GM04504 (cell line): ENCODE measurements at places on chromosomes 3 and 15.

DNA sequence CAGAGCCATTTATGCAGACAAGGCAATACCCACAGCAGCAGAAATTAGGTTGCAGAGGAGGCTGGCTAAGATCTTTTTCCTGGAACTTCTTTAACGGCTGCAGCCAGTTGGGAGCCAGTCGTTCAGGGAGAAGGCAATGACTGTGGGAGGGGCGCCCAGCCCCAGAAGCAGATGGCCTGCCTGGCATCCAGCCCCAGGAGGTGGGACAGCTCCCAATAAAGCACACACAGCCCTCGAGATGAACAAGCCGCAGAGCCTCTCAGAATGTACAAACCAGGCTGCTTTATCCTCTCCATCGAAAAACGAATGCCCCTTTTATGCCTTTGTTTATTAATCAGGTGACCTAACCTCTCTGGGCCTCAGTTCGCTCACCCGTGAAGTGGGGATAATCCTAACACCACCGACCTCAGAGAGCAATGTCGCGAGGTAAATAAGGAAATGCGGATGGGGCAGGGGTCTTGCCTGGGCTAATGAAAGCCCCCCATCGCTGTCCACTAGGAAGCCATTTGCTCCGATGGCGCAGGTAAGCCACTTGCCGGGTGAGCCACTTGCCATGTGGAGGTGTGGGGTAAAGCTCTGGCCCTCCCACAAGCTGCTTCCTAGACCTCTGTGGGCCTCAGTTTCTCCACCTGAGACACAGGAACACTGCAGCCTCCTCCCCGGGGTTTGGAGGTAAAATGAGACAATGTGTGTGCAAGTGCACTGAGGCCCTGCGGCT lies 35.8 kb downstream of the MGLL start:
- peak; percentile 68 for DNase-seq

- peak; percentile 52 for DNase-seq
Measured at GRCh38 chr15:88568589-88568988, 22.1 kb upstream of the DET1 start.

- no peak for DNase-seq
Measured at GRCh38 chr15:33730815-33731214, 237.5 kb upstream of the CHRM5 start.

DNA sequence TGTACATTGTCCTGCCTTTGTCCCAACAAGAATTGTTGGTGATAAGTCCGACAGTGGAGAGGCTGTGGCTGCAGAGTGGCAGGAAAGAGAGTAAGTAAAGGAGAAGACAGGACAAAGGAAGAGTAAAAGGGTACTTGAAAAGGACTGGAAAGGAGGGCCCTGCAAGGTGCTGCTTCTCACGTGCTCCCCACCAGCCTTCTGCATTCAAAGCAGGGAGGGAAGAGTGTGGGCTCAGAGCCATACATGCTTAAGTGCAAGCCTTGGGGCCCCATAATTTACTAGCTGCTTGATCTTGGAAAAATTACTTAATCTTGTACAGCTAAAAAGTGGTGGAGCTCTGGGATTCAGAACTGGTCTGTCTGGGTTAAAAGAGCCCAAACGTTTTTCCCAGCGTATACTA lies 29.9 kb downstream of the MME start:
- DNase-seq: no peak

DNA sequence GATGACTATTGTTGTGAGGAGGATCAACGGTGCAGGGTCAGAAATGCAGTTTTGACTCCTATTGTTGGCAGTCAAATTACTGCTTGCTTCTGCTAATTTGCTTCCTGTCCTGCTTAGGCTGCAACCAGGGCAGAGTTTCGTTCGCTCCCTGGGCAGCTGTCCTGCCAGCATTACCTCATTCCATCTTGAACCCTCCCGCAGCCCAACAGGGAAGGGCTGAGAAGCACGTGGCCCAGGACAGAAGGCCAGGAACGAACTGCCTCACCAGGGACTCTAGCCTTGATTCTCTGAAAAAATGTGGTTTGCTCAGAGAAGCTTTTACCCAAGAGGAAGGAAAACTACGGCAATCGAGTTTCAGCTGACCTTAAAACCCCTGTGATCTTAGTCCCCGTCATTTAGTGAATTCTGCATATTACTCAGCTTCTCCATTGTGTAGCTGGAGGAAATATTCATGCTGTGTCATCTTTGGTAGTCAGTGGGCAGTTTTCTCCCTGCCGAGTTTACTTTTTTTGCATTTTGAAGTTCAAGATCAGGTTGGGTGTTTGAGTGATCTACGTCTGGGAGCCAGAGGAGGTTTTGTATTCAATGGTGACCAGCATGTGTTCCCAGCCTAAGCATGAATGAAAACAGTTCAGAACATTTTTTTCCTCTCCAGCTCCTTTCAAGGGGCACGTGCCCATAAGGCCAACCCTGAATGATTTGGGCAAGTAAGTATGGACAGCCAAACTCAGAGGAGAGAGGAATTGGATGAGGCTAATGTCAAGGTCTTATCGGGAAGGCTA lies 23.0 kb downstream of the TLNRD1 start:
- peak; percentile 63 for DNase-seq

DNA sequence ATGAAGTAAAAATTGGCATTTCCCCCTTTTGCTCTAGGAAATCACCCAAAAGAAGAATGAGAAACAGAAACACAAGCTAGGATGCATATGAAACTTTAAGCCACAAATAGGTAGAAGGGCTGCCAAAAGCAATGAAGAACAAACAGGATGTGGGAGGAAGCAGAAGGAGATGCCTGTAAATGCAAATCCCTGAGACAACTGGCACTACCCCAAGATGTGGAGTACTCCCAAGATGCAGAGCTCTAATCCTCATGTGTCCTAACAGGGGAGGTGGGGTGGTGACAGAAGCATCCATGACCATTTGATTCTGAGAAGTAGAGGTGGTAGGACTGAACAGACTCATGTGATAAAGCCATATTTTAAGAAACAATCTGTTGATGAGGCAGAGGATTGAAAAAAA lies 31.9 kb upstream of the ZNF280D start:
- peak; percentile 74 for DNase-seq

DNA sequence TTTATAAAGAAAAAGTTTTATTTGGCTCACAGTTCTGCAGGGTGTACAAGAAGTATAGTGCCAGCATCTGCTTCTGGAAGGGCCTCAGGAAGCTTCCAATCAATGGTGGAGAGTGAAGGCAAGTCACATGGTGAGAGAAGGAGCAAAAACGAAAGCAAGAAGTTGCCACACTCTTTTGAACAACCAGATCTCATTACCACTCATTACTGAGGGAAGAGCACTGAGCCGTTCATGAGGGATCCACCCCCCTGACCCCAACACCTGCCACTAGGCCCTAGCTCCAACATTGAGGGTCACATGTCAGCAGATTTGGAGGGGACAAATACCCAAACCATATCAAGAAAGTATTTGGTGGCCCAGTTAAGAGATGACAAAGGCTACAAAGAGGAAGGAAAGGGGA lies 239.3 kb upstream of the UBE2E1 start:
- no peak for DNase-seq

DNA sequence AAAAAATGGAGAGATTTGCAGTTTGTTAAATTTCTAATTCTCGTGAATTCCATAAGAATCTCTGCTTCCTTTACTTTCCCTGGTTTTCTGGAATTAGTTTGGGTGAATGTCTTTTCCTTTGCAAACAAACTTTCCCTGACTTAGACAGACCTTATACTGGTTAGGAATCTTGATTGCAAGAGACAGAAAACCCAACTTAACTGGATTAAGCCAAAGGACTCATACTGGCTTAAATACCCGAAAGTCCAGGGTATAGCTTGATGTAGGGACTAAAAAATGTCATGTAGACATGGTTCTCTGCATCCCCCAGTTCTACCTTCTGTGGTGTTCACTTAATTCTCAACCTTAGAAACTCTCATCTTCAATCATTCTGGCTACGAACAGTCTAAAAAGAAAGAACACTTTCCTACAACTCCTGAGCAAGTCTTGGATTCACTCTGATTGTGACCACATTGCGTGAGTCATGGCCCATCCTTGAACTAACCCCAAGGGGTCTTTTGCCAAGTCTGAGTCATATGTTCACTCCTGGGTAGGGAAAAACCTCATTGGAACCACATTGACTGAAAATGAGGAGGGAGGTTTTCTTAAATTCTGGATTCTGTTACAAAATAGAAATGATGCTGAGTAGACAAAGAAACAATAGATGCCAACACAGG lies 136.0 kb upstream of the DAZL start:
- DNase-seq: no peak

DNA sequence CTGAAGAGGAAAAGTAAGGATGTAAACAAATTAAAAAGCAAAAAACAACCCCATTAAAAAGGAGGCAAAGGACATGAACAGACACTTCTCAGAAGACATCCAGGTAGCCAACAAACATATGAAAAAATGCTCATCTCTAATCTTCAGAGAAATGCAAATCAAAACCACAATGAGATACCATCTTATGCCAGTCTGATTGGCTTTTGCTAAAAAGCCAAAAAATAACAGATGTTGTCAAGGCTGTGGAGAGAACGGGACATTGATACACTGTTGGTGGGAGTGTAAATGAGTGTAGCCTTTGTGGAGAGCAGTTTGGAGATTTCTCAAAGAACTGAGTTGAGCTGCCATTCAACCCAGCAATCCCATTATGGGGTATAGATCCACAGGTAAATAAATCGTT lies 18.6 kb upstream of the RGMA start:
- DNase-seq: no peak

DNA sequence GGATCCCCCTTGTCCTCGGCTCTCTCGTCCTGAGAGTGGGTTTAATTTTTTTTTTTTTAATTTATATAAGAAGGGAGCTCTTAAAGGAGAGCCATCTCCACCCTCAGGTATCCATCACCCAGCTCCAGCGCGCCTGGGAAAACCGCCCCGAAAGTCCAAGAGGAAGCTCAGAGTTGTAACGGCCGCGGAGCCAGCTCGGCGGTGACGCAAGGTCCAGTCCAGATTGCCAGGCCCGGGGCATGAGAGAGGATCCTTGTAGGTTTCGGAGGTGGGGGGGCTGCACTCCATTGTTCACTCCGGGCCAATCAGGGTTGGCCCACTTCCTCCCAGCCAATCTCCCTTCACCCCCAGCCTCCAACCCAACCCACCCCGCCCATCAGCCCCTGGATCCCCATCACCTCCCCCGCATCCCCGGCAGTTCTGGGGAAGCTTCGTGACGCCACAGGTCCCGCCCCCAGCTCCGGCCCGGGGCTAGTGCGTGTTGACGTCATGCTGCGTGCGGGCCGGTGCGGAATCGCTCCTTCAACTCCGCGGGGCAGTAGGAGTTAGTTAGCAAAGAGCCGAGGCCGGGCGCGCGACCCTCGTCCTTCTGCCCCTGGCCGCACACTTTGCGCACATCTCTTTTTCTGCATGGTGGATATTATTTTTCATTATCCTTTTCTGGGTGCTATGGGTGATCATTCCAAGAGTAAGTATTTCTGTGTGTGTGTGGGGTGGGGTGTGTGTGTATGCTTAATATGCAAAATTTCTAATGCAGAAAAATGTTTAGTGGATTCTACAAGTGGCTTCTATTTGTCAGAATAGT lies at the start of gene ISL2:
Gene ISL2, plus strand, starts transcription at position 520 of the 805 bp plus-strand sequence. Its CDS starts 111 bp downstream, at position 631.
- DNase-seq: peak; percentile 71

GRCh38 chr3:101529816-101530685 lies 17.0 kb upstream of the SENP7 start:
- no peak for DNase-seq

GRCh38 chr3:143843587-143843986 lies 4.7 kb downstream of the SLC9A9 start:
- DNase-seq: no peak

GRCh38 chr3:6807967-6808588 lies 52.8 kb upstream of the GRM7 start:
- DNase-seq: no peak

- no peak for DNase-seq
Measured at GRCh38 chr15:73323956-73324355, 44.8 kb downstream of the HCN4 start.

DNA sequence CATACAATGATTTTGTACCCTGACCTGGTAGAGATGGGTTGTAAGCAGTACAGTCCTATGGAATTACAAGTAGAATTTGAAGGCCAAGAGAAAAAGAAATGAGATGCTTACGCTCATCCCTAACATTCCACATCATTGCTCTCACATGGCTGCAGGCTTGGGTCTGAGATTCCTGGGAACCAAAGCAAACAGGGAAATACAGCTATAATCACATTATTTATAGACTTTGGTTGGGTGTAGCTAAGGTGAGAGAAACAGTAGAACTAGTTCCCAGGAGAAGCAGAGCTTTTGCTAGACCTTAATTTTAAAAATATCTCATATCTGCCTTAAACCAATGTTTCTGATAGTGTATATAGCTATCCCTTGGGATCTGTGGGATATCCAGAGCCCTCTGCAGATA lies 51.4 kb downstream of the SLCO3A1 start:
- DNase-seq: no peak

- no peak for DNase-seq
Measured at GRCh38 chr3:33064929-33065328, 32.0 kb downstream of the GLB1 start.

GRCh38 chr15:80710635-80711554 lies 15.8 kb downstream of the ABHD17C start:
- no peak for DNase-seq

GRCh38 chr3:104610730-104611652 lies 755.7 kb upstream of the ALCAM start:
- DNase-seq: no peak

DNA sequence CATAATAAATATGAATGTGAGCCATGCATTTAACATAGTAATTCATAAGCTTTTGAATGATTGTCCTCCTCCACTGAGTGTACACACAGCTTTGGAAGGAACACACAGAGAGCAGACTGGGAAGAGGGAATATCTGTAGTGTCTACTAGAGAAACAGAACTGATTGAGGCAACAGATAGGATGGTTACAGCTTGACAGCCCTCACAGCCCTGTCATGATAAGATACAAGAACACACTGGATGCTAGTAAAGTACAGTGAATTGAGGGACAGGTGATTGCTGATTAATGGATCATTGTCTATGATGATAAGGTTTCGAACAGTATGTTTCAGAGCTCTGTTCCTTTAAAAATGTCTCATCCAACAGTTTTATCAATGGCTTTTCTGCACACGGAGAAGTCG lies 383.4 kb upstream of the GBE1 start:
- DNase-seq: no peak

DNA sequence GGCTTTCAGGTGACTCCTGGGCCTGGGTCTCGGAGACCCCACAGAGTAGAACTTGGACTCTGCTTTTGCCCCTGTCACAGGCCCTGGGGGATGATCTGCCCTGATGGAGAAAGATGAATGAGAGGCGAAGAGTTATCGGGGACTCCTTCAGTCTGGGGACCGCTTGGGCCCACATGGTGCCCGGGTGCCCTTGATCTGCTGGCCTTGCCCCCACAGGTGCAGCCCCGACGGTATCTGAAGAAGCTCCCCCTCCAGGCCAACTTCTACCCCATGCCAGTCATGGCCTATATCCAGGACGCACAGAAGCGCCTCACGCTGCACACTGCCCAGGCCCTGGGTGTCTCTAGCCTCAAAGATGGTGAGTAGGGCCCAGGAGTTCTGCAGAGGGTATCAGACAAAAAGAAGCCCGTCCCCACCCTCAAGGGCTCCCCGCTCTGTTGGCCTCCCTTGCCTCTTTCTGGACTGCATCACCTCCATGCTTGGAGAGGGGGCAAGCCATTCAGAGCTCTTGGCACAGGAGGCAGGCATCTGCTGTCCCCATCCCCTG lies 10.4 kb downstream of the MAN2A2 start:
- DNase-seq: no peak

- DNase-seq: no peak
Measured at GRCh38 chr3:43288850-43289249, 2.5 kb downstream of the SNRK start.

GRCh38 chr3:138477801-138478200 lies 43.4 kb downstream of the ESYT3 start:
- no peak for DNase-seq

GRCh38 chr3:162119651-162120050 lies 623.0 kb downstream of the OTOL1 start:
- no peak for DNase-seq
